Activated T-cell treated with anti-CD3 and anti-CD28 coated beads for 1 hour (primary cell): ENCODE measurements at places on chromosomes 2 and 18.

- no peak for DNase-seq
These were observed 41.5 kb upstream of the GPC1 start for GRCh38 chr2:240393831-240394410.

DNA sequence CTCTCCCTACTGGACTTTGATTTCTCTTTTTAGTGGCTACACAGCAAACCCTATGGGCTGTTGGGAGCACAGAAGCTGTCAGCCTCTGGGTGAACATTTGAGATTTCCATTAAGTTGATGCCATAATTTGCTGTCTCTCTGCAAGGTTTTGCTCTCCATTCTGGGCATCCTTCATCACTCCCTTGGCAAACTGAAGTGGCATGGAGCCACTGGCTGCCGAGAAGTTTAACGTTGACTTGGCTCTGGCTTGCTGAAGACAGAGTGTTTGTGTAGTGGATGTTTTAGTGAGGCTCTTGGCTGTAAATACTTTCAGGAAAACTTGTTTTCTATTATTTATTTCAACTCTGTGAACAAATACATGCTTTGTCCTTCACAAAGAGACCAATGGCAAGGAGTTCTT is 91.5 kb downstream of the ALK start:
- DNase-seq = no peak

DNA sequence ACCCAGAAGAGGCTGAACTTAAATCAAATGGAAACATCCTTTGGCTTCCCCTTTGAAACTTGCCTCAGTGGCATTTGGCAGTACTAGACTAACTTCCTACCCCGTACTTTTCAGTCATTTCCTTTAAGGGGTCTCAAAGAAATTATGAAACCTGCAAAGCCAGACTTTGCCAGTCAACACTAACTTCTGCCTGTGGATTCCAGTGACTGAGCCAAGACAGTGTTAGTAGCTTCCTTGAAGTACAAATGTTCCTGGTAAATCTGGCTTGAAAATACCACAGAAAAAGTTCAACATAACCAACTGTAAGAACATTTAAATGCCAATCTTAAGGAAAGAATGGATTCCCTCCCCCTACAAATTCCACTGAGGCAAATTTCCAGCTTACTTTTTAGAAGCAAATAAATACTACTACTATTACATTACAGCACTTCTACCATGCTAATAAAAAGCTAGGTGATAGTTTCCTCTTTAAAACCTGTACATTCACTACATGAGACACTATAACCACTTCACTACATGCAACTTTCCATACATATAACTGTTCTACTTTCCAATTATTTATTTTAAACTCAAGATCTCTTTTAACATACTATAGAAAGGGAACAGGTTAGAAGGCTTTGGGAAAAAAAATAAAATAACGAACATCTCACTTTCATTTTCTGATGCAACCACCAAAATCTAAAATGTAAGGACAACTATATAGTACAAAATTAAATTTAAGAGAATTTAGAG is 2.4 kb downstream of the PELI1 start:
- DNase-seq = no peak

GRCh38 chr2:15939556-15939853 is 845 bp upstream of the MYCN start:
- DNase-seq = no peak

- no peak for DNase-seq
These were observed 21.4 kb upstream of the FAM228A start for GRCh38 chr2:24153478-24153877.

DNA sequence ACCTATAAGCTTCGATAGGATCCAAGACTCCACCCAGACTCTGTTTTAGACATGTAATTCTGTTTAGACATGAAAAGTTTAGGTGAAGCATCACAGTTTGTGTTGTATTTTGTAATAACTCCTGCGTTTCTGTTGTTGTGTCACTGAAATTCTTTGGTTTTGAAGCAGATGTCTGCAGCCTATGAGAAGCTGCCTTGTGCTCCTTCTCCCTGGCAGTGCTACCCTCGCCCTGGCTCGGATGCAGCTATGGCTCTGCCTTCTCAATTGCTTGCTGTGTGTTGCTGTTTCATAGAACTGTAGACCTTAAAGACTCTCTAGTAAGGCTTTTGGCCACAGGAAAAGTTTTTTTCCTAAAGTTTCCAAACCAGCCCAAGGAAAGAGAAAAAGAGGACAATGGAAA is 40.2 kb upstream of the ZNF638 start:
- no peak for DNase-seq

DNA sequence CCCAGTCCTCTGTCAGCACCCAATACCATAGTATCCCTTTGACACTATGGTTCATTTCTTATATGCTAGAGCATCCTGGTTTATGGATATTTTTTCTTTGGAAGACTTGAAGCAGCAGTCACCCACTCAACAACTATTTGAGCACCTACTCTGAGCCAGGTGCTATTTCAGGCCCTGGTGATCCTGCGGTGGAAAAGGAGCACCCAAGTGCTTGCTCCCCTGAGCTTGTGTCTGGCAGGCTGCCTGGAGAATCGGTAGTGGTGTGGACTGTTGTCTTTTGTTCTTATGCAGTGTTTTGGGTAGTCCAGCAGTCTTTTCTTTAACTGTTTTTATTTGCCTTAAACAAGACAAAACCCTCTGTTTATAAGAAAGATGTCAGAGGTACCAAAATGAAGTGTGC is 28.9 kb downstream of the NCK2 start:
- DNase-seq = no peak

DNA sequence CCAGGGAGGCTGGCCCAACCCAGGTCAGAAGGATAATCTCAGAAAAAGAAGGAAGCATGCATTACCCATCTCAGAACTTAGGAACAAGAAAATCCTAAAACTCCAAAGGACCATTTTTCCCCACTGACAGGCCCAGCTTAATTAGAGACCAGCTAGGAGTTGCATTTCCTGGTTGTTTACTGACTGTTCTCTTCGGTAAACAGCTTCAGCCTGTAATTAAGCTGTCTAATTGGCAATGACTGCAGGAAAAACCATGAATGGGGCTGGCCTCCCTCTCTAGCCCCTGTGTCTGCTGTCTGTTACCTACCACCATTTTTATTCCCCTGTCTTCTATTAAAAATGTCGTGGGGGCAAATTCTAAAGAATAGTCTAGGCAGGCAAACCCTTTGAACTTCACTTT is 146.5 kb downstream of the AGAP1 start:
- no peak for DNase-seq

GRCh38 chr2:97951155-97951680 is 44.5 kb downstream of the TMEM131 start:
- DNase-seq = no peak

DNA sequence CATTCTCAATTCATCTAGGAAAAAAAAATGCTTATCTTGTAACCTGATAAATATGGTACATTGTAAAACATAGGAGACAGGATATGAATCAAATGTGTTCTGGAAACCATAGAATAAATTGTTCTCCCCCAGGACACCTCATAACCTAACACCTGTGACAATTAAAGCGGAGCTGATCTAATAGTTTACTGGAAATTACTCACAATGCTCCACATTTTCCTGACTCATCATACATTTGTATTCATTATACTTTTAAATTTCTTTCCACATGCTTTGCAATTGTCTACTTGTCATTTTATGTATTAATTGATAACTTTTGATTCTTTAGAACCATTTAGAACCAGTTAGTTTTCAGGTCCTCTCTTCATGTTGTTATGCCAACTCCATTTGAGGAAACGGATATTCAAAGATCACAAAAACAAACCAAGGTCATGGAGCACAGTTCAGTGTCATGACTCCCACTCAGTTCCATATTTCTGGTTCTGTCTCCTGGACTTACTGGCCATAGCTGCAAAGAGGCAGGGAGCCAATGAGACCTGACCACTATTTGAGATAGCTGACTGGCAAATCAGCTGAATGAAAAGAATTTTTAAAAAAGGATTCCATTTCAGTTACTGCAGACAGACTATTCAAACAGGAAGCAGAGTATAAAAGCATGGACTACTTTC is 128.5 kb downstream of the CALCRL start:
- no peak for DNase-seq

DNA sequence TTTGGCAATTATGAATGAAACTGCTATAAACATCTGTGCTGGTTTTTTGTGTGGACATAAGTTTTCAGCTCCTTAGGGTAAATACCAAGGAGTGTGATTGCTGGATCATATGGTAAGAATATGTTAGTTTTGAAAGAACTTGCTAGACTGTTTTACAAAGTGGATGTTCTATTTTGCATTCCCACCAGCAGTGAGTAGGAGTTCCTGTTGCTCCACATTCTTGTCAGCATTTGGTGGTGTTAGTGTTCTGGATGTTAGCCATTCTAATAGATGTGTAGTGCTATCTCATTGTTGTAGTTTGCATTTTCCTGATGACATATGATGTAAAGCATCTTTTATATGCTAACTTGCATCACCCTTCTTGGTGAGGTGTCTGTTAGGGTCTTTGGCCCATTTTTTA is 304.6 kb downstream of the NUP35 start:
- no peak for DNase-seq

GRCh38 chr2:178796079-178796677 is 11.0 kb downstream of the TTN start:
- DNase-seq = no peak

- DNase-seq = no peak
These were observed 88.0 kb downstream of the KYNU start for GRCh38 chr2:142965443-142965842.

- no peak for DNase-seq
These were observed 127.6 kb downstream of the TDRD15 start for GRCh38 chr2:21251216-21251980.
